ENCODE measurements at places on chromosomes 11 and 22.

GRCh38 chr11:36746886-36747710 lies 149.1 kb upstream of the RAG2 start:
- DNase-seq: peak; percentile 46

GRCh38 chr11:120168960-120169681 lies 31.2 kb upstream of the TRIM29 start:
- DNase-seq: peak; percentile 76

DNA sequence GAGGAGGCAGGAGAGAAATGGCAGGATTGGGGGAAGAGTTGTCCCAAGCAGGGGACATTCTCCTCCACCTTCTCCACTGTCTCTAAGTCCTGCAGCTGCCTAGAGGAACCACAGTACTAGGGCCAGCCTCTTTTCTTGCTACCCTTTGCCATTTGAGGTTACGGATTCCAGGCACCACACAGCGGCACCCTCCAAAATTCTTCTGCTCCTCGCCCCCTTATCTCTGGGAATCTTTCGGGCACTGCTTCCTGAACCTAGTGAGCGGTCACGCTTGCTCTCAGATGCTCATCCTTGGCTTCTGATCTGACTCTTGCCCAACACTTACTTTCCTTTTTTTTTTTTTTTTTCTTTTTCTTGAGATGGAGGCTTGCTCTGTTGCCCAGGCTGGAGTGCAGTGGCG lies 26.6 kb upstream of the XBP1 start:
- no peak for DNase-seq

DNA sequence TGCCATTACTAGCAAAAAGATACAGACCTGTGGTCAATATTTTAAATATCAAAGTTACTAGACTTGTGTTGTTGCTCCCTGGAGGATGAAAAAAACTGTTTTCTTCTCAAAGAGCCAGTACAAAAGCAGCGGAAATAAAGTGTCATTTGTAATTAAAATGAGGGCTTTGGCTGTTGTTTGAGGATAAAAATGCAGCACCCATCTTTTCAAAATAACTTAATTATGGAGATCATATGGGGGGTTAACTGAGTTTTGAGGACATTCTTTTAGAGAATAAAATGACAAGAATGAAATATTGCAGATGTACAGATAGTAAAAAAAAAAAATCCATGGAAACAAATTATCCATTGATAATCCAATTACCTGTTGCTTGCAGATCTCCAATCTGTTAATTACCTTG lies 1484.4 kb downstream of the LRRC4C start:
- DNase-seq: no peak

GRCh38 chr11:62961017-62961570 lies 23.7 kb downstream of the SLC22A6 start:
- DNase-seq: no peak

DNA sequence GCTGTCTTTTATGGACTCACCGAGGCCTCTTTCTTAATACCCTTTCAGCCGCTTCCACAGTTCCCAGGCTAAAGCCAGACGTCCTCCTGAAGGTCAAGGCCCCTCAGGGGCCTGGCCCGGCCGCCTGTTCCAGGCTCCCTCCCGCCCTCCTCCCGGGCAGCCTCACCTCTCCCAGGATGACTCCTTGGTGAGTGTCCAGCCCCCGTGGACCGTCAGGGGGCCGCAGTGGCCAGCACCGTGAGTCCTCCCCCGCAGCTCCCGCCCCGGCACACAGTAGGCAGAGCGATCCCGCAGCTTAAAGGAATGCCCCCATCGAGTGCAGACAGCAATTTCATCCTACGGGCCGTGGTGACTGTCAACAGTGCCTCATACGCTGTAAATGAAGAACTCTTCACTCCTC lies 32.9 kb downstream of the ELFN2 start:
- no peak for DNase-seq

- no peak for DNase-seq
Observed at GRCh38 chr11:45655012-45655283, 10.5 kb downstream of the CHST1 start.
